ENCODE measurements at places on chromosomes 3 and 15. TPM values are rescaled to one million over a fixed set of nuclear protein-coding genes. Genes with fewer than 3 reads are reported as not detected.

TGM5 gene
- total RNA-seq = not detected

ZIC1 gene
- total RNA-seq = not detected

OTOL1 gene
- total RNA-seq = not detected

FAM107A gene
- 1.3 TPM for total RNA-seq

MINAR1 gene
- total RNA-seq = 1.0 TPM

RBPMS2 gene
- 0.59 TPM for total RNA-seq

CLRN1 gene
- total RNA-seq = not detected

KCNAB1 gene
- total RNA-seq = not detected

TM6SF1 gene
- 4.2 TPM for total RNA-seq

VEPH1 gene
- 25.9 TPM for total RNA-seq

MKRN3 gene
- total RNA-seq = under 0.01 TPM

SLC28A2 gene
- not detected for total RNA-seq

POTEB3 gene
- not detected for total RNA-seq

LRRC2 gene
- under 0.01 TPM for total RNA-seq

DUOXA2 gene
- total RNA-seq = not detected

Measured in bronchus fibroblast of lung (primary cell).